Left hindlimb (tissue), 1 donor: ENCODE measurements at places on chromosomes 1 and 21.
A peak's percentile ranks its signal among the peaks of the same experiment; 100 is the strongest.

- no peak for DNase-seq
Observed at GRCh38 chr1:47565092-47565491, 127.2 kb downstream of the FOXD2 start.

- no peak for DNase-seq
Observed at GRCh38 chr1:24417681-24418080, 2.1 kb downstream of the NIPAL3 start.

DNA sequence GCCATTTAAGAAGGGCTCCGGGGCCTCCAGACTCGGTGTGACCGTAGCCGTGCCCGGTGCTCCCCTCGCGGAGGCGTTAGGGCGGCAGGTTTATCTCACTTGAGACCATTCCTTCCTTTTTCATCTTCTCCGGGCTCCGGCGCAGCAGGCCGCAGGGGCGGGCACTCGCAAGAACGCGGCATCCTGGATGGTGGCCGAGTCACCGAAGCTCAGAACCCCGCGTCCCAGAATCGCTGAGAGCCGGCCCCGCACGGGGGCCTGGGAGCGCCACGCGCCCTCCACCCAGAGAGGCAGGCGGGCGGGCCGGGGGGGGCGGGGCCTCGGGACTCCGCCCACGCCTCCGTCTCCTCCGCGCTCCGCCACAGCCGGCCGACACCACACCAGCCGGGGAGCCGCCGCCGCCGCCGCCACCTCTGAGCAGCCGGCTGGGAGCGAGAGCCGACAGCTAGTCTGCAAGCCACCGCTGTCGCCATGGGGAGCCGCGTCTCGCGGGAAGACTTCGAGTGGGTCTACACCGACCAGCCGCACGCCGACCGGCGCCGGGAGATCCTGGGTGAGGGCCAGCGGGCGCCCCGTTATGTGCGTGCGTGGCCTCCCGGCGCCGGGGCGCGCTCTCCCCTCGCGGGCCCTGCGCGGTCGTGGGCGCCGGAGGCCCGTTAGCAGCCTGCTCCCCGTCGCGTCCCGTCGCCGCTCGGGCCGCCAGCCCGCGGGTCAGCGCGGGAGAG lies at the start of gene DEGS1:
DEGS1 (plus strand) TSS at position 375 of the 725 bp plus-strand sequence; CDS start at position 472, 97 bp downstream.
- DNase-seq: peak; percentile 91

GRCh38 chr1:22107126-22107525 lies 35.8 kb downstream of the WNT4 start:
- DNase-seq: no peak

GRCh38 chr1:46642115-46642680 lies 25.6 kb upstream of the MOB3C start:
- no peak for DNase-seq

- DNase-seq: no peak
Observed at GRCh38 chr1:28580722-28581530, 11.1 kb upstream of the RAB42 start.

DNA sequence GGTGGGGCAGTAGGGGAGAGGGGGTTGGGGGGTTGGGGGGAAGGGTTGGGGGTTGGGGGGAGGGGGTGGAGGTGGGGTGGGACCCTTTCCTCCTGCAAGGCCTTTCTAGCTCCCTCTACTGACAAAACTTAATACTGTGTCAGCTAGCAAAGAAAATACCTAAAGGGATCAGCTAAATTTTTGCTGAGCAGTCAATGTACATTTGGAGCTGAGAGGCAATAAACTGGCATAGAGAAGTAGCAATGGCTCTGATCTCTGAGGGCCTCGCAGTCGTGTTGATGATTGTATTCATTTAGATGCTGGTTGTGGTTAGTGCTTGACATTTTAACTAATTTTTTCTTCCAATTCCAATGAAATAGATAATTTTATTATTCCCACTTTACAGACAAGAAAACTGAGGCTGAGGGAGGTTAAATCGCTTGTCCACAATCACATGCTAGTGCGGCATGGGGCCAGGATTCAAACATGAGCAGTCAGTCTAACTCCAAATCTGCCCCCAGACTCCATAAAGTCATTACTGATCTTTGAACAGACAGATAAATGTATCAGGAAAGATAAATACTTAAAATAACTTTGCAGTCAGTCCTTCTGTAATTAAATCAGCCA lies 357.1 kb downstream of the DISC1 start:
- DNase-seq: no peak

GRCh38 chr1:146021050-146021445 lies 487 bp downstream of the HJV start:
- no peak for DNase-seq

- DNase-seq: no peak
Observed at GRCh38 chr21:29231756-29232529, 66.8 kb upstream of the BACH1 start.

DNA sequence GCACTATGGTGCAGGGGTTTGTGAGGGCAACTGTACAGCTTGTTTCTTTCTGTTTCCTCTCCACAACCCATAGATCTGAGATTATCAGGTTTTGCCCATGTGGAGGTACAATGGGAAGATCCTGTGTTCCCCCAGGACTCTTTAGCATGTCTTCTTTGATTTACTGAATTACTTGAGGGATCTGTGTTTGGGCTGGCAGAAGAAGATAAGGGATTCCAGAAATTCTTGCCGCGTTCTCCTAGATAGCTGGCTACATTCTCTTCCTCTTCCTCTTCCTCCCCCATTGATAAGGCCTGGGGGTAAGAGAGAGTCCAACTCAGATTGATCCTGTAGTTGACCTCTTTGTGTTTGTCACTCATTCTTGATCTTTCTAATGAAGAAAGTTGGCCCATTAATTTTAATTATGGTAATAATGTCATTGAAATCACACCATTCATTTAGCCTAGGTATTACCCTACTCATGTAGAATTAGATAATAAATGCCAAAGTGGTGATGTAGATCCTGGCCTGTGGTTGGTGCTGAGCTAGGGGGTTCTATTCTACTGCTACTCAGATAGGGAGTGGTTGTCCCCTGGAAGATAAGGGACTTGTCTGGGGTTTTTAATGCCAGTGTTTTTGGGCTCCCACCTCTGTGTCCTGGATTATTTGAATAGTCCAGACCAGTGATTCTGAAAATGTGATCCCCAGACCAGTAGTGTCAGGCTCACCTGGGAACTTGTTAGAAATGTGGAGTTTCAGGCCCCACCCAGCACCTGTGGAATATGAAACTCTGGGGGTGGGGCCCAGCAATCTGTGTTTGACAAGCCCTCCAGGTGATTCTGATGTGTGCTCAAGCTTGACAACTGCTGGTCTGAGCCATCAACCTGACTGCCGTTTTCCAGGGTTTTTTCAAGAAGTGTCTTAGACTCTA lies 122.2 kb downstream of the NOS1AP start:
- DNase-seq: no peak

- DNase-seq: no peak
Observed at GRCh38 chr1:208888376-208888775, 644.2 kb upstream of the PLXNA2 start.

GRCh38 chr1:209667708-209668107 lies 7.5 kb upstream of the G0S2 start:
- no peak for DNase-seq

- DNase-seq: no peak
Observed at GRCh38 chr1:245856944-245857531, 650.0 kb downstream of the SMYD3 start.

DNA sequence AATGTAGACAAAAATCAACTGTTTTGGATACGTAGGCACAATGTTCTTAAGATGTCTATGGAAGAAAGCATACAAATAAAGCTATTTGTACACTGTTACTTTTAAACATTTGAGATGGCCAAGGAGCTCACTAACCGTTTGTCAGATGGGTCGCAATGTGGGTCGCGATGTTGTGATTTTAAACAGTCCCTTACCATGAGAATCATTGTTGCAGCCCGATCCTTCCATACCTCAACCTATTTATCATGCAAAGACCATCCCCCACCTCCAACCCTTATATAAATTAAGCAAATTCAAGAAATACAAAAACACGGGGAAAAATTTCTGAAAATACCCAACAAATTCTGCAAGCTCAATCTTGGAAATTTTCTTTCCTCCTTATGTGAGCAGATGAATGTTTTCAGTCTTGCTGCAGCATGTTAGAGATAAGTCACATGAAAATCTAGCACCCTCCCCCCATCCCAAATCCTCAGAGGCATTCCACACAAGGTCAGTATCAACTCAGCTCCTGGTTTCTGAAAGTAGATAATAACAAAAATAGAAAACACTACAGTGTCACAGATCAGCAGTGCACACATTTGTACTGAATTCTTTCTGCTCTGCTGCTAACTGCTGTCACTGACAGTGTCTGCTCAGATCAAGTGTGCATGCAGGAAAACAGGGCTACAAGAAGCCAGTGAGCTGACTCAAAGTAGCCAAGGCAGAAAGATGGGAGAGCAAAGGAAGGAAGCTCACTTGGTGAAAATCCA lies 92.9 kb upstream of the TTC39A start:
- DNase-seq: no peak

- no peak for DNase-seq
Observed at GRCh38 chr1:226953175-226953800, 13.2 kb downstream of the COQ8A start.

DNA sequence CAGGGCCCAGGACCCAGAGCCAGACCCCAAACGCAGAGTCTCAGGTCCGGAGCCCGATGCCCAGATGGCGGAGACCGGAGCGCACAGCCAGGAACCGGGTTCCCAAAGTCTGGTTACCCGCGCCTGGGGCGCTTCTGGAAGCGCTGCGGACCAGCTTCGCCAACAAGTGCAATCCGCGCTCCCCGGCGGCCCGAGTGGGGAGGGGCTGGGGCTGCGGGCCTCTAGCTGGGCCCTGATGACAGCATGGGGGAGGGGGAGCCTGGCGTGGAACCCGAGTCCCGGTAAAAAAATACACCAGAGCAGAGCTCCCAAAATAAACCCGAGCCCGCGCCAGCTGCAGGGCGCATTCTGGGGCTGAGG lies 494 bp downstream of the NT5C1A start:
- DNase-seq: peak; percentile 62

- DNase-seq: no peak
Observed at GRCh38 chr1:215146240-215146975, 63.9 kb downstream of the KCNK2 start.

GRCh38 chr1:101745551-101746270 lies 251.0 kb downstream of the OLFM3 start:
- no peak for DNase-seq

DNA sequence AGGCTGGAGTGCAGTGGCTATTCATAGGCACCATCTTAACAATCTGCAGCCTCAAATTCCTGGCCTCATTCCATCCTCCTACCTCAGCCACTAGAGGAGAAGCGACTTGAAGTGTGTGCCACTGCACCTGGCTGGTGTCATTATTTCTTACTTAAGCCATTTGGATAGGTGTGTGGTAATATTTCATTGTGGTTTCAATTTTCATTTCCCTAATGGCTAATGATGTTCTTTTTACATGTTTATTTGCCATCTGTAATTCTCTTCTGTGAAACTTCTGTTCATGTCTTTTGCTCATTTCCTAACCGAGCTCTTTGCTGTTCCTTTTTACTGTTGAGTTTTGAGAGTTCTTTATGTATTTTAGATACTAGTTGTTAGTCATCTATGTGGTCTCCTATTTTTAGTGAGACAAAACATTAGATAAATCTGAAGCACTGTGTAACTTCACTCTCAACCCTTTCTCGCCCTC lies 66.8 kb downstream of the SLC27A3 start:
- no peak for DNase-seq

DNA sequence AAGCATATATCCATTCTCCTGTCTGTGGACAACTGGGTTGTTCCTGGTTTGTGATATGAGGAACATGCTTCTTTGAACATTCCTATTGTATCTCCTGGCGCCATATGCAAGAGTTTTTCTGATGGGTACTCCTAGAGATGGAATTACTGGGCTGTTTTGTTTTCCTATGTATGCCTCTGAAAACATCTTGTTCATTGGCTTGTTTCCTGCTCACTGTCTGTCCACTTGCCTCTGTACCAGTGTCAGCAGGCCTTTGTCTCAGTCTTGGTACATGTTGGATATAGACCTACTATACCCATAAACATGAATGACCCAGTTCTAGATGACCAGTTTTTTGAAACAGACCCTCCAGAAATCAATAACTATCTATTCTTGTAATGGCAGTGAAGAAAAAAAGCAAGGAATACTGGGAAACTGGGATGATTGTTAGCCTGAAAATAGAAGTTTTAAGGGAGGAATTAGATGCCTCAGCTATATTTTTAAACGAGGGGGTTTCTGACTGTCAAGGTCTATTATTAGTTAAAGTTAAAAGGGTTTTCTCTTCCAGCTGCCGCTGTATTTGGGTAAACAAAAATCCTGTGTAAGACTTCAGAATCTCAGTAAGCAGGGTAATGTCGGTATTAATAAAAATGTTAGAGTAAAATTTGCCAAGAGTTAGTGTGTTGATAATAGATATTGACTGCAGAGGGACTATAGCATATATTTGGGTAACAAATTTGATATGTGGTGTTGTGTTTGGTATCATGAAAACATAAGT lies 103.6 kb downstream of the RYR2 start:
- DNase-seq: no peak

GRCh38 chr1:109787211-109787844 lies 23.6 kb upstream of the EPS8L3 start:
- no peak for DNase-seq

DNA sequence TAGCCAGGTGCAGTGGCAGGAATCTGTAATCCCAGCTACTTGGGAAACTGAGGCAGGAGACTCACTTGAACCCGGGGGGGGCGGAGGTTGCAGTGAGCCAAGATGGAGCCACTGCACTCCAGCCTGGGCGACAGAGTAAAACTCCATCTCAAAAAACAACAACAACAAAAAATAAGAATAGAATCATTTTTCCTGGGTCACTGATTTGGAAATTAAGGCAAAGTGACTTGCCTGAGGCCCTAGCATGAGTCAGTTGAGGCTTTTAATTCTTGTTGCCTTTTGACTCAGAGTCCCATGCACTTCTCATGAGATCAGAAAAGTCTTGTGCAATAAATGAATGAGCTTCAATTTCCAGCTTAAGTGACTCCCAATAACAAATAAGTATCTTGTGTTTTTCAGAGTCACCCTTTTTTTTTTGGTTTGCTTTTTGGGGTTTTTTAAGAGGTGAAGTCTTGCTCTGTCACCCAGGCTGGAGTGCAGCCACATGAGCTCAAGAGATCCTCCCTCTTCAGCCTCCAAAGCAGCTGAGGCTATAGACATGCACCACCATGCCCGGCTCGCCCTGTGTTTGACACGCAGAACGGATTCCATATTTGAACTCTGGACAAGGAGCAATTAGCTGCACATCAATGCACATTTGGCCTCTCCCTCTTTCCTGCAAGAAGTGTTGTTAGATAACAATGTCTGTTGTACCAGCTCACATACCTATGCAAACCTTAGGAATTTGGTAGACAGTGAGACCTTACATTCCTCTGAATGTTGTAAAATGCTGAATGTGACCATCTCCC lies 3.4 kb upstream of the PLEKHM2 start:
- DNase-seq: no peak
